ENCODE measurements at places on chromosomes 4 and X. TPM values are rescaled to one million over a fixed set of nuclear protein-coding genes. Genes with fewer than 3 reads are reported as not detected.

The FGD1 gene
- polyA plus RNA-seq: 19.8 TPM

The RPL10 gene
- polyA plus RNA-seq: 5,095 TPM

- no peak for DNase-seq
Observed at GRCh38 chr4:31955346-31955745, 1235.2 kb downstream of the PCDH7 start.

The PLAC8 gene
- 4.2 TPM for polyA plus RNA-seq

The CDKL5 gene
- 12.7 TPM for polyA plus RNA-seq

DNA sequence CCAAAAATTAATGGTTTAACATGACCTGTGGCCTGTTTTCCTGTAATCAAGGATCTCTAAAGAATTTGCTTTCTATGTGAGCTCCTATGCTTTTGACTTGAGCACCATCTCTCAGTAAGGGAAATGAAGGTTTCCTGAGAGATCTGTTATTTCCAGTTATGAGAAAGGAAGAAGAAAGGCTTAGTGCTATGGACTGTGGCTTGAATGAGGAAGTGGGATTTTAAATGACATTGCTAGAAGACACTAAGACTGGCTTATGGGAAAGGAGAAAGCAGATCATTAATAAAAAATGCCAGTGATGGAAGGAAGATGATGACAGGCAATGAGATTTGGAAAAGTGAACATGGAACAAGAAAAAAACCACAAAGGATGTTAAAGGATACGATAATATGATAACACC, 285.4 kb downstream of the OPHN1 start:
- DNase-seq: no peak

- DNase-seq: no peak
Observed at GRCh38 chr4:85842540-85842939, 367.6 kb downstream of the ARHGAP24 start.

All from left lung (tissue), 14 donors.